ENCODE measurements at places on chromosomes 16 and 17. TPM values are rescaled to one million over a fixed set of nuclear protein-coding genes. Genes with fewer than 3 reads are reported as not detected.
A peak's percentile ranks its signal among the peaks of the same experiment; 100 is the strongest.

- DNase-seq, result peak; percentile 41
Measured at GRCh38 chr16:56203052-56203451, 11.8 kb downstream of the GNAO1 start.

Gene LRRC37A
- total RNA-seq, result 10.2 TPM

DNA sequence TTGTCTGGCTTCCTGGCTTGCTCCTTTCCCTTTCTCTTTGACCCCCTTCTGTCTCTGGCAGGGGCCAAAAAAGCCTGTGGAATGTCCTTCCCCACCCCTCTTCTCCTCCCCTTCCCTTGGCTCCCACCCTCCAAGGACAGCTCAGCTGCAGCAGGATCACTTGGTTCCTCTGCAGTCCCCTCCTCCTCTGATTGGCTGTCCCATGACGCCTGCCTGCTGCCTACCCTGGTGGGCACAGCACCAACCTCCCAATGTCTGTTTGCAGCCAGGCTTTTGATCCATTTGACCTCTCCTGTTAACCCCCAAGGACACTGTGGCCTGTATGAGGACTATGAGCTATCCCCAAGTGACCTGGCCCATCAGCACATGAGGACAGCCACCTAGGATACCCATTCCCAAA, 14.8 kb upstream of the MTMR4 start:
- no peak for DNase-seq

Gene PRCD
- 3.8 TPM for total RNA-seq

DNA sequence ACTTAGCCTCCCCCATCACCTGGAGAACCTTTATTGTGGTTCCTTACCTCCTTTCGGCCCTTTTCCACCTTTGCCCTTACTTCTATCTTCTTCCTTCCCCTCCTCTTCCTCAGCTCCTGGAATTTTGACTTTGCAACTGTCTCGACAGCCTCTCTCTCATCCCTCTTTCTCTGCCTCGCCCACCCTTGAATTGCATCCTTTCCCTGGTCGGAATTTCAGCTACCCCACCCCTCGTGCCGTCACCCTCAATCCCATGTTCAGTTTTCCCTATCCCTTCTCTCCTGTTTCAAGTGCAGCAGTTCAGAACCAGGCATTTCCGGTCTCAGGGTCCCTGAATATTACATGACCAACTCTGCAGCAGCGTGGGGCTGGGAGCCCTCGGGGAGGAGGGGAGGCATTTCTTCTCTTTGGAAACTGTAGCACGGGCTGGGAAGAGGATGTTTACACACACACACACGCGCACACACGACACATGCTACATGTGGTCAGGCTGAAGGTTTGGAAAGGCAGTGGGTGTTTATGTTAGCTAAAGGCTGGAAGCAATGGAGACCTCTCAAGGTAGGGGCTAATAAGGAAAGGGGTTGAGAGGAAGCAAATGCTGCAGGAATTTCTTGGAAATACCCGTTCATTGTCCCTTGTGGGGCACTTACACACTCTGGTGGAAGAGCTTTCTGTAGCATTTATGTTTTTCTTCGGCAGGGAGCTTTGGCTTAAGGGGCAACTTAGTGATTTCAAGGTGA, 971 bp downstream of the MINK1 start:
- DNase-seq, result peak; percentile 60

- no peak for DNase-seq
Measured at GRCh38 chr16:84239909-84240308, at the start of gene KCNG4. KCNG4 (minus strand) TSS chr16:84240012; CDS start chr16:84237485, 2,527 bp downstream.

Gene NPIPB13
- 15.7 TPM for total RNA-seq

Gene PIK3R6
- 1.3 TPM for total RNA-seq

Measured in testis (tissue), 5 donors.